Activated CD4-positive, alpha-beta T cell treated with anti-CD3 and anti-CD28 coated beads, Interleukin-2, amount 10 ng/mL, durations not matched to agents 24 days and 14 days (primary cell): ENCODE measurements at places on chromosomes 1 and 21. TPM values are rescaled to one million over a fixed set of nuclear protein-coding genes. Genes with fewer than 3 reads are reported as not detected.
A peak's percentile ranks its signal among the peaks of the same experiment; 100 is the strongest.

PTPRU gene
- 0.47 and 0.95 TPM in 2 replicates for total RNA-seq

GRCh38 chr21:35974775-35975174 lies 85.6 kb downstream of the SETD4 start:
- H3K27me3 ChIP-seq = peaks cover 5% of the 10 kb centered on the region
- H3K4me3 ChIP-seq = no peak overlapping the region
- H3K4me1 ChIP-seq = no peaks in the 10 kb centered on the region
- DNase-seq = no peak
- H3K36me3 ChIP-seq = no peaks in the 10 kb centered on the region

DNA sequence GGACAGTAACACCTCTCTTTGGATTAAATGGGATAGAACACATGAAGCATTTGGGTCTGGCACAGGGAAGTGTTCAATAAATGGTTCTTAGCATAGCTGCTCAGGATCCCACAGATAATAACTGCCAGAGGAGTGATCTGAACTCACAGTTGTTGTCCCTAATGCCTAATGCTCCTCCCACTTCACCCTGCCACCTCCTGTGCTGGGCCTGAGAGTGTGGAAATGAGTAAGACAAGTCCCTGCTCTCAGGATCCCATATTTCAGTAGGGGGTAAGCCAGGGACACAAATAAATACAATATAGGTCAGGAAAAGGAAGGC lies 19.9 kb upstream of the FOXO6 start:
- peaks cover 23% of the 10 kb centered on the region for H3K27me3 ChIP-seq
- no peak overlapping the region for H3K27ac ChIP-seq
- H3K4me3 ChIP-seq = no peak overlapping the region
- no peak for DNase-seq
- H3K4me1 ChIP-seq = peaks cover 9% of the 10 kb centered on the region

DNA sequence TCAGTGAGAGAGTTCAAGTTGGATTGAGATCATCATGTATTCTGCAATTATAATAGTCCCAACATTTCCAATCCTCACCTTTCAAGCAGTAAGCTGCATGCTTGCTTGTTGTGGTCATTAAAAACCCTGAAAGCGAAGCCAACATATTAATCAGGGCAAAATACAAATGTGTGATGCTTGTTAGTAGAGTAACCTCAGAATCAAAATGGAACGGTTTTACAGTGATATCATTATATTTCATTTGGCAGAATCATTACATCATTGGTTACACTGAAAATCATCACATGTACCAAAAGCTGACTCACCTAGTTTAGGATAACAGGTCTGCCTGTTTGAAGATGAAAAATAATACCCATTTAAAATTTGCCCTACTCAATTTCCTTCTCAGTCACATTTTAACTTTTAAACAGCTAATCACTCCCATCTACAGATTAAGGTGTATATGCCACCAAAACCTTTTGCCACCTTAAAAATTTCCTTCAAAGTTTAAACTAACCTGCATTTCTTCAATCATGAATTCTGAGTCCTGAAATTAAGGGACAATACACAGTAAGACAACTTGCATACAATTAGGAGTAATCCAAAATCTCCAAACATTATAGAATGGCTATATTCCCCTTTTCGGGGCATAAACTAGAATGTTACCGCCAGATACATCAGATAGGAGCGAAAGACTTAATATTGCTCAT lies 3.5 kb downstream of the GAS5 start:
- H3K4me1 ChIP-seq = peaks cover 43% of the 10 kb centered on the region
- peaks cover 71% of the 10 kb centered on the region for H3K36me3 ChIP-seq
- H3K4me3 ChIP-seq = peak overlapping the region; percentile 92
- H3K27me3 ChIP-seq = no peaks in the 10 kb centered on the region
- DNase-seq = no peak

GRCh38 chr1:227901239-227901905 lies 46.4 kb downstream of the WNT9A start:
- no peaks in the 10 kb centered on the region for H3K4me1 ChIP-seq
- no peak overlapping the region for H3K27ac ChIP-seq
- no peaks in the 10 kb centered on the region for H3K27me3 ChIP-seq
- no peak for DNase-seq

DNA sequence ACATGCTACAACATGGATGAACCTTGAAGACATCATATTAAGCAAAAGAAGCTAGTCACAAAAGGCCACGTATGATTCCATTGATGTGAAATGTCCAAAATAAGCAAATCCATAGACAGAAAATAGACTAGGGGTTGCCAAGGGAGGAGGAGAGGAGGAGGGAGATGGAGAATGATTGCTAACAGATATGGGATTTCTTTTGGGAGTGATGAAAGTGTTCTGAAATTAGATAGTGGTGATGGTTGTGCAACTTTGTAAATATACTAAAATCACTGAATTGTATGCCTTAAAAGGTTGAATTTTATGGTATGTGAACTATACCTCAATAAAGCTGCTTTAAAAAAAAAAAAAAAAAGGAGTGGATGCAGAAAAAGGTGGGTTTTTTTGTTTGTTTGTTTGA lies 7.6 kb downstream of the CLSTN1 start:
- H3K27ac ChIP-seq = no peak overlapping the region
- no peaks in the 10 kb centered on the region for H3K27me3 ChIP-seq
- H3K36me3 ChIP-seq = peaks cover 20% of the 10 kb centered on the region

ADGRB2 gene
- total RNA-seq = 0.40 and 0.45 TPM in 2 replicates

- H3K36me3 ChIP-seq = peaks cover 5% of the 10 kb centered on the region
- H3K4me3 ChIP-seq = no peak overlapping the region
- H3K4me1 ChIP-seq = peaks cover 39% of the 10 kb centered on the region
- no peaks in the 10 kb centered on the region for H3K27me3 ChIP-seq
These were observed 159.6 kb upstream of the COL6A1 start for GRCh38 chr21:45821998-45822397.

EDEM3 gene
- total RNA-seq = 23.6 and 28.3 TPM in 2 replicates

DNA sequence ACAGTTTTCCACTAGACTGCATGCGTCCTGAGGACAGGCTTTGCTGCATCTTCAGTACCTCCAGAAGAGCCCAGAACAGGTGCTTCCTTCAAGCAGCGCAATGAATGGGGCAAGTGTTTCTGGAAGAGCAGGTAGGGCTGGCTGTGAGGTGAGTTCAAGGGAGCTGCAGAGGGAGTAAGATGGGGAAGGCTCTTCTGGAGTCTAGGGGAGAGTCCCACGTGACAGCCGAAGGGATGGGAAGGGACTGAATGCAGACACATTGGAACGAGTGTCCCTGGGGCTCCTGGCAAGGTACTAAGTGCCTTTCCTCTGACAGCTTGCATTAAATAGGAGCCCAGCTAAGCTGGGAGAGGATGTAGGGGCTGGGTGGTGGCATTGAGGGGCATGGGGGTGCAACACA lies 84.2 kb downstream of the FAM78B start:
- H3K36me3 ChIP-seq = no peaks in the 10 kb centered on the region
- peaks cover 30% of the 10 kb centered on the region for H3K4me1 ChIP-seq
- no peak for DNase-seq

- DNase-seq = no peak
- H3K27me3 ChIP-seq = no peaks in the 10 kb centered on the region
- H3K4me3 ChIP-seq = no peak overlapping the region
- peaks cover 5% of the 10 kb centered on the region for H3K4me1 ChIP-seq
These were observed 15.3 kb downstream of the TSSK3 start for GRCh38 chr1:32377541-32378220.

GRCh38 chr1:58931756-58932155 lies 147.9 kb upstream of the JUN start:
- peaks cover 56% of the 10 kb centered on the region for H3K4me1 ChIP-seq
- H3K27me3 ChIP-seq = no peaks in the 10 kb centered on the region
- no peak for DNase-seq
- H3K36me3 ChIP-seq = peaks cover 3% of the 10 kb centered on the region
- H3K4me3 ChIP-seq = no peak overlapping the region
- H3K27ac ChIP-seq = no peak overlapping the region

DNA sequence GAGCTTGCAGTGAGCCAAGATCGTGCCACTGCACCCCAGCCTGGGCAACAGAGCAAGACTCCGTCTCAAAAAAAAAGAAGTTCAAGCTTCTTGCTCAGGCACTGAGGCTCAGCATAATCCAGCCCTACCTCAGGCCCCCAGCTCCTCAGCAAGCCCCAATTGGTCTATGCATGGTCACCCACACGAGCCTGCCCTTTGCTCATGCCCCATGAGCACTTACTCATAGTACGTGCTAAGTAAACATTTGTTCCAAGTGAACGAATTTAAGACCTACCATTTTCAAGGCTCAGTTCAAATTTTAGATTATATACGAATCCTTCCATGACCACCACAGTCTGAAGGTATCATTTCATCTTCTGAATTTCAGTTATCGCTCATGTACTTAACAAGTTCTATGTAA lies 4.3 kb downstream of the PDZK1 start:
- H3K27ac ChIP-seq = no peak overlapping the region
- H3K4me3 ChIP-seq = no peak overlapping the region
- no peak for DNase-seq
- no peaks in the 10 kb centered on the region for H3K4me1 ChIP-seq
- H3K36me3 ChIP-seq = no peaks in the 10 kb centered on the region

- no peak overlapping the region for H3K4me3 ChIP-seq
- H3K36me3 ChIP-seq = no peaks in the 10 kb centered on the region
- DNase-seq = no peak
- H3K4me1 ChIP-seq = peaks cover 19% of the 10 kb centered on the region
- H3K27ac ChIP-seq = no peak overlapping the region
These were observed 32.5 kb downstream of the RHOU start for GRCh38 chr1:228767636-228768354.

GRCh38 chr21:38743772-38744529 lies 61.8 kb upstream of the ETS2 start:
- H3K27ac ChIP-seq = no peak overlapping the region
- H3K4me3 ChIP-seq = no peak overlapping the region
- H3K36me3 ChIP-seq = no peaks in the 10 kb centered on the region
- no peak for DNase-seq
- peaks cover 14% of the 10 kb centered on the region for H3K4me1 ChIP-seq
- peaks cover 2% of the 10 kb centered on the region for H3K27me3 ChIP-seq

DNA sequence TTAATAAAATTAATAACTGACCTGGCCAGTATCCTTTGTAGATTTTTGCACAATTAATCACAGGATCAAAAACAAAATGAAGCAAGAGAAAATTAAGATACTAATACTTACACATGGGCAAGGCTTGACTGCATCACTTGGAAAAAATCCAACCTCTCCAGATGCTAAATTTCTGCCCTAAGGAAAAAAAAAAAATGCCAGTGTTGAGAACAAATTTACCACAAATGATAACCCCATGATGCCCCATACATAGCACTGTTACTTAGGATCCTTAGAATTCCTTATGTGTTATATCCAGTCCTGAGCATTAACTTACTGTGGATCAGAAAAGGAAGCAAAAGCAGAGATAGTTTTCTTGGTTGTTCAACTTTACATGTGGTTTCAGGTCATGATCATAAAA lies 347.5 kb downstream of the VAV3 start:
- DNase-seq = no peak
- H3K4me3 ChIP-seq = no peak overlapping the region
- H3K27me3 ChIP-seq = peaks cover 4% of the 10 kb centered on the region
- no peaks in the 10 kb centered on the region for H3K36me3 ChIP-seq
- no peak overlapping the region for H3K27ac ChIP-seq

- H3K27ac ChIP-seq = no peak overlapping the region
- no peak overlapping the region for H3K4me3 ChIP-seq
- H3K4me1 ChIP-seq = peaks cover 17% of the 10 kb centered on the region
- no peaks in the 10 kb centered on the region for H3K27me3 ChIP-seq
- DNase-seq = peak; percentile 96
These were observed 14.0 kb upstream of the THEMIS2 start for GRCh38 chr1:27858072-27858948.

DNA sequence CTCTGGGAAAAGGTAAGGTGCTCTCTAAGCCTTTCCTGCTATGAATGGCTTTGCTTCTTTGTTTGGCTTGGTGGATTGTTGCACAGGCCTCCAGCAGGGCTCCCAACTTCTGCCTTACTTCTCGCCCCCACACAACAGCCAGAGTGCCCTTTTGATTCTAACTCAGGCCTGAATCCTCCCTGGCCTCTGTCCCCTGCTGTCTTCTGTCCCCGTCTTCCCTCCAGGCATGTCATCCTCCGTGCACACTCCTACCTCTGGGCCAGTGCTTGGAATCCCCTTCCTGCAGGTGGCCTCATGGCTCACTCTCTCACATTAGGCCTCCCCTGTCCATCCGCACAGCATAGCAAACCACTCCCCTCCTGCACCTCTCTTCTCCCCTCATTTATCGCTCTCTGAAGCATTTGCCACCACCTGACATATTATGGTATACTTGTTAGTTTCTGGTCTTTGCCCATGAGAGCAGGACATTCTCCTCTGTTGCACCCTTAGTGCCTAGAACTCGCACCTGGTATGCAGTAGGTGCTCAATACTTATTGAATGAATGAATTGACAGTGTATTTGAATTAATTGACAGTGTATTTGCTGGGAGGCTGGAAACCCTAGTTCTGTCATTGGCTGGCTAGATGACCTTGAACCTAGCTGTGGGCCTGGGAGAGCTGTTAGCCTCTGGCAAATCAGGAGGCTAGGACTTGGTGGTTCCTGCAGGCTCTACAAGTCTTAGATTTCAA lies 2.9 kb downstream of the ZDHHC18 start:
- peaks cover 70% of the 10 kb centered on the region for H3K4me1 ChIP-seq
- peak overlapping the region; percentile 94 for H3K4me3 ChIP-seq
- H3K36me3 ChIP-seq = peaks cover 58% of the 10 kb centered on the region
- no peak for DNase-seq

- H3K36me3 ChIP-seq = no peaks in the 10 kb centered on the region
- no peak for DNase-seq
- no peak overlapping the region for H3K4me3 ChIP-seq
- peaks cover 17% of the 10 kb centered on the region for H3K4me1 ChIP-seq
- H3K27ac ChIP-seq = peak overlapping the region; percentile 11
- peaks cover 9% of the 10 kb centered on the region for H3K27me3 ChIP-seq
These were observed 36.8 kb upstream of the COL6A2 start for GRCh38 chr21:46061063-46061462.

DNA sequence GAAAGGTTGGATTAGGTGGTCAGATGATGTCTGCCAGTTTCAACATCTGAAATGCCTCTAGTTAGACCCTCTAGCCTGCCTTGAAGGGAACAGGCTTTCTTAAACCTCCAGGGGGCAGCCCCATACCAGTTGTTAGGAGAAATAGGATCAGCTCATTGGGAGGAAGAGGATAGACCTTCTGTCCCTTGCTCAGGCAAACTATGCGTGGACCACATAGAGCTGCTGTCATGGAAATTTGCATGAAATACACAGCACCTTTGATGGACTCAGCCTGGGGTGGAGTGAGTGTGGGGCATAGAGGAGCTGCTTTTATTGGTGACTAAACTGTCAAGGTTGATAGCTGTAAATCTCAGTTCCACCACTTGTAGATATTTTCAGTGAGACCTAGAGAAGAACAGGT lies 38.4 kb upstream of the SPAG17 start:
- H3K27ac ChIP-seq = no peak overlapping the region
- no peaks in the 10 kb centered on the region for H3K4me1 ChIP-seq
- no peaks in the 10 kb centered on the region for H3K36me3 ChIP-seq
- H3K27me3 ChIP-seq = no peaks in the 10 kb centered on the region
- no peak overlapping the region for H3K4me3 ChIP-seq
